ENCODE measurements at places on chromosomes 7 and 10. TPM values are rescaled to one million over a fixed set of nuclear protein-coding genes. Genes with fewer than 3 reads are reported as not detected.

GRCh38 chr10:67075491-67075971, 149.7 kb downstream of the LRRTM3 start:
- H3K4me3 ChIP-seq: no peak overlapping the region
- H3K4me1 ChIP-seq: no peaks in the 10 kb centered on the region
- H3K27me3 ChIP-seq: no peaks in the 10 kb centered on the region
- no peak overlapping the region for H3K27ac ChIP-seq
- no peaks in the 10 kb centered on the region for H3K36me3 ChIP-seq
- no peak for DNase-seq

DNA sequence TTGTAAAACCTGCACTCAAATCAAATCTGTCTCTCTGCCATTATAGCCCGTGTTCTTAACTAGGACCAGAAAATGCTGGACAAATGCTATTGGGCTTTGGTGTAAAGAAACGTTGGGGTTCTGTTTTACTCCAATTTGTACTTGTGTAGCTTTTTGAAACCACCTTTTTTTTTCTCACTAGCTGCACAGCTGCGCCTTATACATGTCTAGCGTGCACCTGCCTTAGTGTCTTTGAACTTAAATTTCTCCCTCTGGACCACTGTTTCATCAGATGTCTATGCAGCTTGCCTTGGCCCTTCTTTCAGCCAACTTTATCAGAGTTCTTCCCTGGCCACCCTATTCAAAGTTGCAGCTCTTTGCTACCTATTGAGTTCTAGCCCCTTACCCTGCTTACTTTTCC, 7.1 kb downstream of the LIPM start:
- no peaks in the 10 kb centered on the region for H3K27me3 ChIP-seq
- no peak overlapping the region for H3K4me3 ChIP-seq
- no peak overlapping the region for H3K27ac ChIP-seq
- H3K4me1 ChIP-seq: no peaks in the 10 kb centered on the region

NACAD gene
- 1.1 TPM for total RNA-seq

OR2A12 gene
- total RNA-seq: not detected

GRCh38 chr7:3955751-3956696, 655.0 kb downstream of the SDK1 start:
- no peaks in the 10 kb centered on the region for H3K27me3 ChIP-seq
- no peak overlapping the region for H3K27ac ChIP-seq
- H3K4me1 ChIP-seq: no peaks in the 10 kb centered on the region
- DNase-seq: no peak
- H3K36me3 ChIP-seq: no peaks in the 10 kb centered on the region

DNA sequence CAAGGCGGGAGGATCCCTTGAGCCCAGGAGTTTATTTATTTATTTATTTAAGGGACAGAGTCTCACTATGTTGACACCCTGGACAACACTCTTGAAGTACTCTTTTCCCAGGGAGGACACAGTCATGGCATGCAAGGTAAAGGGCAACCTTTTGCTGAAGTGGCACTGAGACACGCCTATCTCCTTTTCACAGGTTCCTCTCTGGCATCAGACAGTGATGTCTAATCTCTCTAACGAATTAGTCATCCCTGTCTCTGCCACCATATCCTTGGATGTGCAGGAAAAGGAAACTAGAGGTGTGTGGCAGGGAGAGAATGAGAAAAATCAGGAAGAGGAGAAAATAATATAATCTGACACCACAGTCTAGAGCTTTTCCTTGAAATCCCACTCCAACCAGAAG, 19.5 kb downstream of the CPVL start:
- no peak overlapping the region for H3K27ac ChIP-seq
- no peak for DNase-seq
- H3K27me3 ChIP-seq: no peaks in the 10 kb centered on the region
- no peaks in the 10 kb centered on the region for H3K36me3 ChIP-seq
- H3K4me3 ChIP-seq: no peak overlapping the region

DNA sequence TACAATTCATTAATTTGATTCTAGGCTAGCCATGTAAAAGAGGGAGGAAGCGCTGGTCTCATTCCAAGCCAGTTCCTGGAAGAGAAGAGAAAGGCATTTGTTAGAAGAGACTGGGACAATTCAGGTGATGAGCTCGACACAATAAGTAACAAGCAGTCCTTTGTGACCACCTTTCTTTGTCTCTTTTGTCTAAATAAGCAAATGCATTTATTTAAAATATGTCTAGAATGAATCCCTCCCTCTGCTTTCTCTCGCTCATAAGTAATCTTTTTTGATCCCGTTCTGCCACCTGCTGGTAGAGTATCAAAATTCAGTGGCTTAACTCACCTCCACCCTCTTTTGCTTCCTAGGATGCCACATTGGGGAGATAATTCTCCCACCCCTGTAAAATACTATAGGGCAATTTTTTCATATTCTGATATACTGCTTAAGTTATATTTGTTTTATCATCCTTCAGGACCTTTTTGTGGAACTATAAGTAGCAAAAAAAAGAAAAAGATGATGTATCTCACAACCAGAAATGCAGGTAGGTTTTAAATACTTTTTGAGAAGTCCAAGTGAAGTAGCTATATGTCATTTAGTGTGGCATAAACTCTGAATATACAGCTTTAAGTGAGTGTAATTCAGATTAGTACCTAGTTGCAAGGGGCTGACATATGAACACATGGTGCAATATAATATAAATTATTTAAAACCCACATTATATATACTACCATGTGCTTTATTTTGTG, 91.5 kb downstream of the GSDME start:
- H3K4me3 ChIP-seq: no peak overlapping the region
- peak; percentile 73 for DNase-seq
- no peak overlapping the region for H3K27ac ChIP-seq
- H3K27me3 ChIP-seq: no peaks in the 10 kb centered on the region
- H3K4me1 ChIP-seq: peaks cover 30% of the 10 kb centered on the region

FAM221A gene
- total RNA-seq: 12.0 TPM

- H3K27ac ChIP-seq: no peak overlapping the region
- peaks cover 9% of the 10 kb centered on the region for H3K4me1 ChIP-seq
- no peaks in the 10 kb centered on the region for H3K36me3 ChIP-seq
- H3K27me3 ChIP-seq: no peaks in the 10 kb centered on the region
These were observed 28.5 kb downstream of the GSDME start for GRCh38 chr7:24728503-24729364.

EEPD1 gene
- total RNA-seq: 2.7 TPM

DNA sequence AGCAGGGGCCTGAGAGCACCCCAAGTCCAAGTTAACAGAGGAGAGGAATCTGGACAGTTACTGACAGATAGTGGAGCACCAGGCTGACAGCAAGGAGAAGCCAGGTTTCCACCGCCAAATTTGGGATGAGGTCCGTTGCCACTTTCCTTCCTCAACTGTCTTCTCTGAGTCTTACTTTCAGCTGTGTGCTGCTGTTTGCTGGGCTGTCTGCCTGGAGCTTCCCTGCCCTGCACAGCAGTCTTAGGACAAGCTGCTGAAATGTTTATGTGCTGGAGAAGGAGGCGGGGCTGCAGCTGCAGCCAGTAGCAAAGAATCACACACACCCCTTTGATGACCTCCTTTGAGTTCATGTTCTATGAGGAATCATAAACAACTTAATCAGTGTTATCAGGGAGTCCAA, 17.4 kb upstream of the CYP3A7 start:
- H3K27me3 ChIP-seq: peaks cover 3% of the 10 kb centered on the region
- no peak overlapping the region for H3K27ac ChIP-seq
- no peaks in the 10 kb centered on the region for H3K4me1 ChIP-seq
- no peak overlapping the region for H3K4me3 ChIP-seq

- no peak overlapping the region for H3K27ac ChIP-seq
- H3K36me3 ChIP-seq: no peaks in the 10 kb centered on the region
- no peaks in the 10 kb centered on the region for H3K27me3 ChIP-seq
These were observed 304.1 kb upstream of the COBL start for GRCh38 chr7:51620706-51621105.

ARMC3 gene
- not detected for total RNA-seq

DNA sequence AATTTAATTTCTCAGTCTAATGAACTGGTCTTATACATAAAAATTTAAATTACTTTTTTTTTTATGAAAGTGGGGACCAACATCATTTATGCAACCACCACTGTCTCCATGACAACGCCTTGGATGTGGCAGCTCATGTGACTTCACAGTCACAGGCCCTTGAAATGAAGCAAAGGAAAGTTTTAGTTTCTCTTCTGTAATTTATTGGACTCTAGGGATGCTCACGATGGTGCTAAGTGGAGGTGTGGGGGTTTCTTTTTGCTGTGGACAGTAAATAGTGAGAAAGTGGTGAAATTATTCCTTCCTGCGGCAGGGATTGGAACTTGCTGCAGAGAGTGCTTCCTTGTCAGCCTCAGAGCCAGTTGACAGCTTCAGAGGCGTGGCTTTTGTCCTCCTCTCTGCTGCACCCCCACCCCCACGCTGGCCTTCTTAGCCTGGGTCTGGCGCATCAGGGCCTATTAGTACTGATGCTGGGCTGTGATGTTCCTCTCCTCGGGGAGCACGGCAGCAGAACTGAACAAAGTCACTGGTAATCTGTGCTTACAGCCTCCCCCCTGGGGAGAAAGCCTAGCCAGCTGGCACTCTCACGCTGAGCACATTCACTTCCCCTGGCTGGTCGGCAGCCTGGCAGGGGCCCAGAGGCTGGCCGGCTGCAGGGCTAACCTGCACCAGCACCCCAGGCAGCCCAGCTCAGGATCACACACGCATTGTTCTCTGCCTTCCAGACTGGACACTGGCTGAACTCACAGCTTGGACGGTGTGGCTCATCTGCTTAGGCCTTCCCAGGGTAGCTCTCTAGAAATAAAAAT, 517.5 kb upstream of the GALNT17 start:
- no peaks in the 10 kb centered on the region for H3K27me3 ChIP-seq
- no peak overlapping the region for H3K27ac ChIP-seq
- DNase-seq: peak; percentile 74
- peaks cover 11% of the 10 kb centered on the region for H3K4me1 ChIP-seq
- H3K4me3 ChIP-seq: no peak overlapping the region

EPHB6 gene
- total RNA-seq: 0.22 TPM

GRCh38 chr10:13139676-13140075, 21.7 kb upstream of the MCM10 start:
- H3K4me1 ChIP-seq: no peaks in the 10 kb centered on the region
- H3K27me3 ChIP-seq: no peaks in the 10 kb centered on the region
- DNase-seq: no peak
- H3K36me3 ChIP-seq: no peaks in the 10 kb centered on the region
- H3K4me3 ChIP-seq: no peak overlapping the region
